Activated CD4-positive, CD25-positive, alpha-beta regulatory T cell treated with anti-CD3 and anti-CD28 coated beads, Interleukin-2, amount 50 U/mL, for 72 hours (primary cell): ENCODE measurements at places on chromosomes 3 and 15.

- no peak for DNase-seq
Observed at GRCh38 chr3:166688665-166689064, 691.4 kb downstream of the ZBBX start.

DNA sequence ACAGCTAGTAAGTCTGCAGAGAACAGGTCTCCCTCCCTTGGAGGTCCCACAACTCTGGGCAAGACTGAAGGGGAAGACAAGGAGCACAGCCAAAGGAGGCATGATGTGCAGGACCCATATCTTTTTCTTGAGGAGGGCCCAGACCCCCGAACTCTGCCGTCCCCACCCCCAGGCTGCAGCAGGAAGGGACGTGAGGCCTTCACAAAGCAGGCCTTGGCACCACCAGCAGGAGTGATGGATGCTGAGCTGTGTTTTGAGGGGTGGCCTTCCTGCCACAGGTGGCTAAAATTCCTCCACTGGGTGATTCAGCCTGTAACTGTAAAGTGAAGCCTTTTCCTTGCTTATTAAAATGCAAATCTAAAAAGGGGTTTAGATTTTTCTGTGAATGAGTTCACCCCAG, 8.6 kb downstream of the PLA2G4D start:
- no peak for DNase-seq

DNA sequence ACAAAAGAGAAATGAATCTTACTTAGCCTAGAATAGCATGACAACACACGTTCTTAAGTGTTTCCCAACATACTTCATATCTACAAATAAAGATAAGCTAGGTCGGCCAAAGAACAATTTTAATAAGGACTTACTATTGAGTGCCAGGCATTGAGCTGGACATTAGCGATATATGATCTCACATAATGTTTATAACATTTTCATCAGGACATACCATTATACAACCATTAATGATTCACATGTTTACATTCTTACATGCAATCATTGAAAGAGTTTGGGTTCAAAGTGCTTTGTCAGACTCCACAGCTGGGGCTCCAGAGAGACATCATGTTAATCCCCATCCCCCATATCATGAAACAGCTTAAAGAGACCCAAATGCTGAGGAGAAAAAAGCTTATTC, 189.0 kb downstream of the STT3B start:
- DNase-seq = no peak

DNA sequence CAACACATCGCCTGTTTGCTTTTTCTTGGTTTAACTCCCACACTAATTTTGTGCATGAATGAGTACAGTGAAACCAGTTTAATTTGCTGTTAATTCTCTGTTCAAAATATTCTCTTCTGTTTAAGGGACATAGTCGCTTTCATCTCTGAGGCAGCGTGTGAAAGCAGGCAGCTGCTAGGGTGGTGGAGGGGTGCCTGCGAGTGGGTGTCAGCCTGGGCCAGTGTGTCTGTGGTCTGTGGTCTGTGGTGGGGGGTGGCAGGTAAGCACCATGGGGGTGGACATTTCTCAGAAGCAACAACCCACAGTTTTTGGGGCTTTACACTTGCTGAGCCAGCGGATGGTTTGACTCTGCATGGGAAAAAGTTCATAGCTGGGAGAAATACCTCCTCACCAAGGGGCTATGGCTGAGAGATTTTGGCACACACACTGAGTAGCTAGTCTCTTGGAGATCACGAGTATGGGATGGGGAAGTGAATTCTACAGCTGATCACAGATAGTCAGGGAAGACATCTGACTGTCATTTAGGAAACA, 109.2 kb downstream of the EPHB1 start:
- no peak for DNase-seq

DNA sequence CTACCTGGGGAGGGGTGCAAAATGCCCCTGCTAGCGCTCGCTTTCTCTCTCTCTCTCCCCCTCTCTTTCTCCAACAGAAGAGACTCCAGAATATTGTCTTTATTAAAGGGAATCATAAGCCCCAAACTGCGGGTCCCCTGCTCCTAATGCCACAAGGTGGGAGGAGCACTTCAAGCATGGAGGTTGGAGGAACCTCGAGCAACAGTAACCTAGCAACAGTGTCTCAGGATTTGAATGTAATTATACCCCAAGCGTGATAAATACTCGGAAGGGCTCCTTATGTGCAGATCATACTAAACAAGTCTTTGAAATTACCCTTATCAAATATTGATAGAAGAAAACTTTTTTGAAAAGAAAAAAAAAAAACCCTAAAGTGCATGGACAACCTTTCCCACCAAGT, 582.2 kb upstream of the PPP2R3A start:
- DNase-seq = no peak

DNA sequence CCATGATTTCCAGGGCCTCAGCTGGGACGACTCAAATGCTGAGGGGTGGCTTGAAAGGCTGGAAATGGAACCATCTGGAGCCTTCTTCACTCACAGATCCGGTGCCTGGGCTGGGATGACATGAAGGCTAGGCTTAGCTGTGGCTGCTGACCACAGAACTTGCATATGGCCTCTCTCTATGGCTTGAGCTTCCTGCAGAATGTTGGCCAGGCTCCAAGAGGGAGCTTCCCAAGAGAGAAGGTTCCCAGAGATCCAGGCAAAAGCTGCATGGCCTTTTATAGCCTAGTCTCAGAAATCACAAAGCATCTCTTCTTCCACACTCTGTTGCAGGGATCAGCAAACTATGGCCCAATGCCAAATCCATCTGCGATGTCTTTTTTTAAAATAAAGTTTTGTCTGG, 44.8 kb downstream of the GATM start:
- DNase-seq = no peak

DNA sequence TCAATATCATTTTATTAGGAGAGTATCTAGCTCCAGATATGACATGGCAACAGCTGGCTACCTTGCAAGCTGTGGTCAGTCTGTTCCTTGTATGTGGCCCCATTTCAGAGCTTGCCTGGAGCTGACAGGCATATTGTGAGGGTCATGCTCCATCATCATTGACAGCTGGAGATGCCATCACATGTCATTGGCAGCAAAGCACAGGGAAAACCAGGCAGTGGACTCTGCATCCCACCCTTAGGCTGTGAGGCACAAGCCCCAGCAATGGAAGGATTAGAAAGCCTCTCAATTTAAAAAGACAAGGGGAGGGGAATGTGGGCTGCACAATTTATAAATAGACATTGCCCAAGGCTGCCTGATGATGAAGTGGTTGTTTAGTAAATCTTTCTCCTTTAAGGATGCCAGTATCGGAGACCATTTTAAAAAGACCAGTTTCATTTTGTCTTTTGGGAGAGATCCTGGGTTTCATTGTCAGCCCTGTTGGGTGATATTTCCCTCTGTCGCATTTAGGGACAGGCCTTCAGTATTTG, 27.9 kb downstream of the LNP1 start:
- DNase-seq = no peak

DNA sequence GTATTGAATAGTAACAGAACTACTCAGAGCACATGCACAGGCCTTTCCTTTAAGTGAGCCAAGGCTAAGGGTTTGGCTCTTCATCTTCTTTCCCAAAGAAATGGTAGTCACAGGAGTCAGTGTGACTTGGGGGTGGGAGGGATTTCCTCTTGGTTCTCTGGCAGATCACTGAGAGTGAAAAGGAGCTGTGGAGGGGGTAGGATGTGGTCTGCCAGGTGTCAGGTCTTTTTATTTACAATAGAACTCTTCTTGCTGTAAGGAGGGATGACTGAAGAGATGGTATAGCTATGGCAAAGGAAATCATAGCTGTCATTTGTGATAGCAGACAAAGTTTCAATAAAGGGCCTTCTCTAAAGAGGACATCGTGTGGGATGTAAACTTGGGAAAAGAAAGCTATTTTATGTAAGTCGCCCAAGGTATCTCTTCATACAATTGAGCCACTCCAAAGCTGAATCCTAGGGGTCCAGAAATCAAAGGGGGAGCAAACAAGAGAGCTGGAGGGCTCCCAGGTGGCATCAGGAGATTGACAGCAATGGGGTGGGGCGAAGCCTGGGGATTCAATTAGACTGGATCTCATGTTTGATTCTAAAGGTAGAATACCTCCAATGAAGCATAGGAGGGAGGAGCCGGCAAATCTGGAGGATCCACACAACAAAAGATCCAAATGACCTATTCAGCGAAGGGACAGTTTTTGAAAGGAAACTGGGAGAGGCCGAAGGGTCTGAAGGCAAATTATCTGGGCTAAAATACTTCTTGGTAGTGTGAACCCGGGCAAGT, 20.0 kb upstream of the CHD2 start:
- DNase-seq = no peak

GRCh38 chr3:187987924-187988323, 166.0 kb upstream of the LPP start:
- no peak for DNase-seq

- DNase-seq = no peak
Observed at GRCh38 chr15:88714782-88715372, 76.1 kb downstream of the ISG20 start.

DNA sequence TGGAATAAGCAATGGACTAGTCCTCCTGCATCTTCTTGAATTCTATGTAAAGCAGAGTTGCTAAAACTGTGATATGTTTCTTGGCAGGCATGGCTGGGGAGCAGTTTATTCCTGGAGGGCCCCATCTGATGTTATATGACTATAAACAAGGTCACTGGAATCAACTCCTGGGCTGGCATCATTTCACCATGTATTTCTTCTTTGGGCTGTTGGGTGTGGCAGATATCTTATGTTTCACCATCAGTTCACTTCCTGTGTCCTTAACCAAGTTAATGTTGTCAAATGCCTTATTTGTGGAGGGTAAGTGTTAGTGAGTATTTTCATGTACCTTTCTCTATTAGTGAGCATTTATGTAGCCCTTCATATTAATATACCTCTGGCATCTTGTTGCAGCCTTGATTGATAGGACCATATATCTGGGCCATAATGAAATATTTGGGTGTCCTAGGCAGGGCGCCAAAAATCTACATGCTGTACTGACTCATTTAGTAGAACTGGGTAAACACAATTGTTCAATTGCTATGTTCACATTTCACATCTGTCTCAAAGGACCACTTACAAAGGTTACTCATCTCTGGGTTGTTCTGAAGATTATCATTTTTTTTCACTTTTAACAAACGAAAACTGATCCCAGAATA, 52.6 kb upstream of the ADGRG7 start:
- DNase-seq = no peak

- peak; percentile 46 for DNase-seq
Observed at GRCh38 chr3:111072031-111072921, 660 bp downstream of the NECTIN3 start.

DNA sequence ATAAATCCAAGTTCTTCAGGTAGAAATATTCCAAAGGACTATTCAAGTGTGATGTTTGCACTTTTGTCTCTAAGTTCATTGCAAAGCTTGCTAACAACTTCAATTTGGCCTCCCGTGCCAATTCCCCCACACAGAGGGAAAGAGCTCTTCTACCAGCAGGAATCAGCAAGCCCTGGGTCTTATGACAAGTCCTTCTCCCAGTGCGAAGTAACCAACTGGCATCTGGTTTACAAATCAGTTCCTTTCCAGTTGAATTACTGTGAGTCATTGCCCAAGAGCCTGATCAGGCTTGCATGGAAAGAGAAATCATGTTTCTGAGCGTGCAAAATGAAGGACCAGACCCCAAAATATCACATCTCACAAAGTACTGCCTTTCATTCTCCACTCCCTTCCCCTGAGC, 62.7 kb upstream of the SLCO3A1 start:
- DNase-seq = no peak

GRCh38 chr15:49801796-49802195, 180.9 kb downstream of the DTWD1 start:
- DNase-seq = no peak

DNA sequence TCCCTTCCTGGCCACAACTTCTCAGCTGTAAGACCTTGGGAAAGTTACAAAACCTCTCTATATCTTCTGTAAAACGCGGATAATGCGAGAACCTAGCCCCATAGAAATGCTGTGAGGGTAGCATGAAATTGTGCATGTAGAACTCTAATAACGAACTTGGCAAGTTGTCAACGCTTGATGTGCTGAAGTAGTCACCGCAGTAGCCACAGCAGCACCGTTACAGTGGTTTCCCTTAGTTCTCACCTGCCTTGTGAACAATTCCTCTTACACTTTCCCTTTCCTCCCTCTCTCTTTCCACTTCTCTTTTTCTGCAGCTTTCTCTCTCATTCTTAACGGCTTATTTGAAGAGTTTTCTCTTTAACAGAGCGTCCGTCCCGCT, 447 bp upstream of the SHQ1 start:
- DNase-seq = peak; percentile 33

- DNase-seq = peak; percentile 47
Observed at GRCh38 chr3:9397906-9398699, 688 bp downstream of the SETD5 start.

- DNase-seq = peak; percentile 22
Observed at GRCh38 chr3:13780432-13781176, 99.3 kb downstream of the WNT7A start.

- DNase-seq = no peak
Observed at GRCh38 chr3:185796431-185797107, 28.3 kb downstream of the IGF2BP2 start.

GRCh38 chr3:179428876-179429548, 22.3 kb downstream of the GNB4 start:
- no peak for DNase-seq

DNA sequence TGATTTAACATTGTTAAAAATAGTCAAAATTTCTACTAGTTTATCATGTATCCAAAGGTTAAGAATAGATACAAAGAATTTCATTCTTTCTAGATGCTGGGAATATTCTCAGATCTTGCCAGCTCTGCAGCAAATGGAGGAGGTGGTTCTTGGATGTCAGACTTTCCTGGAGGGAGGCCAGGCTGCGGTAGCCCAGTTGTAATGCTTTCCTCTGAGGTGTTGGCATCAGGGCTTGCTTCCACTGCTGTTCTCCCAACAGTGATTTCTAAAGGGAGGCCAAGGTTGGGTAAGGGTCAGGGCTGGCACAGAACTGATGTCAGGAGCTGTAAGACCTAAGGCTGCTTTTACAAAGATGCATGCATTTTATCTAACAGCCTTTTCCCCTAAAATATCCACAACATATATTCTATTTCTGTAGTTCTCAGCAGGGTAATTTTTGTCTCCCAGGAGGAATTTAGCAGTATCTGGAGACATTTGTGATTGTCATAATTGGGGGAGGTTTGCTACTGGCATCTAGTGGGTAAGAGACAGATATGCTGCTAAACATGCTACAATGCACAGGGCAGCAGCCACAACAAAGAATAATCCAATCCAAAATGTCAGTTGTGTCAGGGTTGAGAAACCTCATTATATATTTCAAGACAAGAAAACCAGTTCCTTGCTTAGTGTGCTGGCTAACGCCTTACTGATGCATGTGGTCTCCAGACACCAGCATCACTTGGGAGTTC, 42.0 kb upstream of the SPTSSB start:
- no peak for DNase-seq

DNA sequence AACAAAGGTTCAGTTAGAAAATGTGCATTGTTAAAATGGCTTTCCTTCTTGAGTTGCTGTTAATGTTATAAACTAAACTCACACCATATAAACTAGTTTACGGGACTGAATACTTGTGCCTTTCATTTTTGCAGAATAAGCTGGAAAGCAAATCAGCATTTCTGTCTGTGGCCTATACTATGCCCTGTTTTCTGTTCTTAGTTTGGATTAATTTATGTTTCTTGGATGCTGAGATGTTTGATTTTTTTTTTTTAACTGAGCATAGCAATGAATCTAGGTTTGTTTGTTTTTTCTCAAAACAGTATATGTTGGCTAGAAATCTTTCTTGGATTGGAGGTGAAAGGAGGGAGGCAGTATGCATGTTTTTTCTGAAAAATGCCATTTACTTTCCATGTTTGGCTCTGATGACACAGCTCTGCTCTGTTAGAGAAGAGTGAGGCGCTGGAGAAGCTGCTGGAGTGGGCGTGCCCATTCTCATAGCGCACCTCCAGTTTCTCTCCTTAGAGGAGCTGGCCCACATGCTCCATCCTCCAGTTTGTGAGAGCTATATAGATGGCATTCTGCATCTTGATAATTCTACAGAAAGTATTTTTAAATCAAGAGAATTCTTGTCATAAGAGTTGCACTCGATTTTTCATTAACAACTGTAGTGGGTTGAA, 423.6 kb upstream of the TPM1 start:
- DNase-seq = no peak
